ENCODE measurements at places on chromosomes 4 and X.

DNA sequence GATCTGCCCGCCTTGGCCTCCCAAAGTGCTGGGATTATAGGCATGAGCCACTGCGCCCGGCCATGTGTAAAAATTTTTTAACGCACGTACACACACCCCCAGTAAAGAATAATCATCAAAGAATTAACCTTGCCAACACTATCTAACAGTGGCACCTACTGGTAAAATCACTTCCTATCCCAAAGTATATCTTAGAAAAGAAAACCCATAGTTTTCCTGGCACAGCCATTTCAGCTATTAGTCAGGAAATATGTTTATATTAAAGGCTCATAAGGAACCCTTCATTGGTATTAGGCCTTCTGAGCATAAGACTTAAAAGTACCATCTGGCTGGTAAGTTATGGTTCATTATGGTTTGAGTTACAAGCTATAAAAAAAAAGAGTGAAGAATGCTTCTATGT, 14.1 kb downstream of the S100G start:
- peak; percentile 37 for DNase-seq

GRCh38 chr4:6720202-6720699, 4.3 kb downstream of the BLOC1S4 start:
- DNase-seq = peak; percentile 78

GRCh38 chr4:181566490-181566889, 676.7 kb upstream of the TENM3 start:
- DNase-seq = peak; percentile 74

DNA sequence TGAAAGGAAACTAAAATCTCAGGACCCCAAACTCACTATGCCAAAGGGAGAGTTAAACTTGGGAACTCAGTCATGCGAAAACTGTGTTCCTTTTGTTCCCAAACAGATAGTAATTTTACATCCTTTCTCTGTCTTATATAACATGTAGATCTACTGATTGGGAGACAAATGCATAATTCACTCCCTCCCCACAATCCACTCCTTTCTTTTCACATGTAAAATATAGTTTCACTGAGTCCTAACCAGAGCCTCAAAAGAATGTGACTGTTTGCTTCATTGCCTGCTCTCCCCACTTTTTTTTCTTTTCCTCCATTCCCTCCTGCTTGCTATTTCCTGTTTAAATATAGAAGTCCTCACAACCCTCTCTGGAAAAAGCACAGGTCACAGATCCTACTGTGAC, 699.3 kb upstream of the ADGRL3 start:
- peak; percentile 9 for DNase-seq

DNA sequence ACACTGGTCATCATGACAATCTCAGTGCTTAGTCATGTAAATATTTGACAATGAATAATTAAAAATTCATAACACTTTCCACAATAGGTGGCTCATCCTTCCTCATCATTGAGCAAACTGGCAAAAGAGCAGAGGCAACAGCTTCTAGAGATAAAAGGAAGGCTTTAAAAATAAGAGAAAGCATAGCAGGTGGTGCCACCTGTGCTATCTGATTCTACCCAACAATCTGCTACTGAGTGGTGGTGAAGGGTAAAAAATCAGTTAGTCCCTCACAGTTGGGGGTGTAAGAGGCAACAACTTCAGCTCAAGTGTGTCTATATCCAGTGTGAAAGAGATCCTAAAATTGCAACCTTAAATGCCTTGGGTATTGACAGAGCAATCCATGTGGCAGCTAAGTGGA, 280.1 kb upstream of the PPARGC1A start:
- no peak for DNase-seq

DNA sequence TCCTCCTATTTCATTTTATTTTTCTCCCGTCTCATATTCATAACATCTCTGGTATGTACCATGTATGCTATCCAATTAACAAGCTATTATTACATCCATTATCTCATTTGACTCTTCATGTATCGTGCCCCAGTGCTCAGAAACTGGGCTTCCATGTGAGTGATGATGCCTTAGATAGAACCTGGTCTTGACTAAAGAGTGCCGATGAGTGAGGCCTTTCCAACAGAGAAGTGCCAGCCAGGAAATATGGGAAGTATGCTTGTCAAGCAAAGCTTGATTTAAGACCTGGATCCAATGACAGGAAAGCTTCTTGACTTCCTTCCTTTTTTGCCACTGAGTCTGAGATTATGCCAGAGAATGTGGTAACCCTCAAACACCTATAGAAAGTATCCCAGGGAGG, 371.7 kb upstream of the FGF13 start:
- DNase-seq = no peak

GRCh38 chr4:95198961-95199360, 349.8 kb downstream of the UNC5C start:
- DNase-seq = no peak

- no peak for DNase-seq
Observed at GRCh38 chrX:54063361-54063760, 19.1 kb upstream of the PHF8 start.

DNA sequence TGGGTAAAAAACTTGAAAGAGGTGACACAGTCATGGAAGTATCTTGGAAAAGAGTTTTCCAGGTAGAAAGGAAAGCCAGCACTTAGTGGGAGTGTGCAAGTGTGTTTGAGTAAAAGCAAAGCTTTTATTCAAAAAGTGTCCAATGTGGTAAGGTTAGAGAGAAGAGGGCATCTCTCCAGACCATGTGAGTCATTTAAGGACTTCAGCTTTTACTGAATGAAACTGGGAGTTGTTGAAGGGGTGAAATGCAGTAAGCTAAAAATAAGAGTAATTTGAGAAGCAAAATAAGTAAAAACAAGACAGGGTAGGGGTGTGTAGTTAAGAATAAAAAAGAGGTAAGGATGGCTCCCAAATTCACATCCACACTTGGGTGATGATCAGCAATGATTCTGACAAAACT, 238.9 kb downstream of the SLC7A11 start:
- DNase-seq = peak; percentile 32

DNA sequence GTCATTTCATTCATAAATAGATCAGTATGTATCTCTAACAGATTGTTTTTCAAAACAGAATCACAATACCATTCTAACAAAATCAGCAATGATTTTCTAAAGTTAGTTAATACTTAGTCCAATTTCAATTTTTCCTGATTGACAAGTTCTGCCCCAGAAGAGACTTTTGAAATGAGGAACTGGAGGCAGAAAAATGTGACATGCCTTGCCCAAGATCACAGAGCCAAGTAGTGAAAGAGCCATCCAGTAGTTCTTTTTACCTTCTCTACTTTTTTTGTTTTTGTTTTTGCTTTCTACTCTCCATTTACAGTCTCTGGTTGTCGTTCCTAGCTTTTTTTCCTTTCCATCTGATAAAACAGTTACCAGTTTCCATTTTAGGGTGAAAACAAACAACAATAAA, 129.3 kb upstream of the TMEM164 start:
- no peak for DNase-seq

GRCh38 chr4:3423406-3423805, 18.4 kb upstream of the HGFAC start:
- no peak for DNase-seq

GRCh38 chr4:2222838-2223237, 19.1 kb downstream of the HAUS3 start:
- DNase-seq = no peak

- DNase-seq = peak; percentile 63
Observed at GRCh38 chrX:45697591-45697990, 496.9 kb upstream of the DIPK2B start.

DNA sequence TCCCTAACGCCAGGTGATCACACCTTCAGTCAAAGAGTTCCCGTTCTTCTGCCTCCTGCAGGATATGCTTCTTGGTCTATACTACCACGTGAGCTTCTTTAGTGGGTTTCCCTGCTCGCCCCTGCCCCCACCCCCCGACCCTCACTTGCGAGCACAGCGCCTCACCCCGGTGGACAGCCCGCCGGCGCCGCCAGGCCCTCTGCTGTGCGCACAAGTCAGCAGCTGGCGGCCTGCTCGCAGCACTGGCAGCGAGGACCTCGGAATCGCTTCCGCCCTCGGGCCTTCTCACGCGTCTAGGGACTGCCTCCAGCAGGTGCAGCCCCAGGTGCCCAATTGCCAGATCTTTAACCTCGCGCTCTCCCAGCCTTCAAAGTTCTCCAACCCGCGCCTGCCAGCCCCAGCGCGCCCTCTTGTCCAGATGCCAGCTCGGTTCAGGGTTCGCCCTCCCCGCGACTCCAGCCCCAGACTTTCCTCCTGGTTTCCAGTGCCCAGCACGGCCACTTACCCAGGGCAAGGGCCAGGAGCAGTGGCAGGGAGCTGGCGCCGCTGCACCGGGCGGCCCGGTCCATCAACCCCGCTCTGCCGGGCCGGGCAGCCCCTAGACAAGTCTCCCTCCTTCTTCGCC, 454 bp downstream of the BTC start:
- peak; percentile 22 for DNase-seq

DNA sequence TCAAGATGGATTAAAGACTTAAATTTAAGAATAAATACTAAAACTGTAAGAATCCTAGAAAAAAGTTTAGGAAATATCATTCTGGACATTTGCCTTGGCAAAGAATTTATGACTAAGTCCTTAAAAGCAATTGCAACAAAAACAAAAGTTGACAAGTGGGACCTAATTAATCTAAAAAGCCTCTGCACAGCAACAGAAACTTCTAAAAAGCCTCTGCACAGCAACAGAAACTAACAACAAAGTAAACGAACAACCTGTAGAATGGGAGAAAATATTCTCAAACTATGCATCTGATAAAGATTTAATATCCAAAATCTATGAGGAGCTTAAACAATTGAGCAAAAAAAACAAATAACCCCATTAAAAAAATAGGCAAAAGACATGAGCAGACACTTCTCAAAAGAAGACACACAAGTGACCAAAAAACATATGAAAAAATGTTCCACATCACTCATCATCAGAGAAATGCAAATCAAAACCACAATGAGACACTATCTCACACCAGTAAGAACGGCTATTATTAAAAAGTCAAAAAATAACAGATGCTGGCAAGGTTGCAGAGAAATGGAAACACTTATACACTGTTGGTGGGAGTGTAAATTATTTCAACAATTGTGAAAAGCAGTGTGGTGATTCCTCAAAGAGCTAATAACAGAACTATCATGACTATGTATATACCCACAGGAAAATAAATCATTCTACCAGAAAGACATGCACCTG, 5.5 kb upstream of the OPRPN start:
- no peak for DNase-seq

- no peak for DNase-seq
Observed at GRCh38 chr4:3471886-3472285, 8.8 kb downstream of the DOK7 start.

- DNase-seq = no peak
Observed at GRCh38 chrX:110836982-110837381, 41.4 kb upstream of the CHRDL1 start.

DNA sequence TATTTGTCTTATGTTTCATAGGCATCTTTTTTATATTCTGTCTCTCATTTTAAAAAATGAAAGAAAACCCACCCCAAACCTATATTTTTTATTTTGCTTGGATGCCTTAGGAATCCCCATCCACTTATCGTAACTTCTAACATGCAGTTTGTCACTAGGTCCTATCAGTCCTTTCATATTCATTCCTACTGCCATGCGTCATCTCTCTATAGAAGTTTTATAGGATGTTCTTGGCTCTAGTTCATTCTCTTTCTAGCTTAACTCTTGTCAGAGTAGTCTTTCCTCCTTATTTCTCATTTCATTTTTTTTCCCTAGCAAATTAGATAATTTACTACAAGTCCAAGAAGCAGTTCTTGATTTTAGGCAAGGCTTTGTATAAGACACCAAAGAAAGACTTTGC, 92.7 kb downstream of the LARP1B start:
- DNase-seq = no peak

- no peak for DNase-seq
Observed at GRCh38 chrX:17028356-17028755, 81.9 kb downstream of the REPS2 start.

- no peak for DNase-seq
Observed at GRCh38 chr4:30989508-30989907, 269.3 kb downstream of the PCDH7 start.

- DNase-seq = peak; percentile 65
Observed at GRCh38 chr4:66688674-66689073, 856.6 kb downstream of the CENPC start.

DNA sequence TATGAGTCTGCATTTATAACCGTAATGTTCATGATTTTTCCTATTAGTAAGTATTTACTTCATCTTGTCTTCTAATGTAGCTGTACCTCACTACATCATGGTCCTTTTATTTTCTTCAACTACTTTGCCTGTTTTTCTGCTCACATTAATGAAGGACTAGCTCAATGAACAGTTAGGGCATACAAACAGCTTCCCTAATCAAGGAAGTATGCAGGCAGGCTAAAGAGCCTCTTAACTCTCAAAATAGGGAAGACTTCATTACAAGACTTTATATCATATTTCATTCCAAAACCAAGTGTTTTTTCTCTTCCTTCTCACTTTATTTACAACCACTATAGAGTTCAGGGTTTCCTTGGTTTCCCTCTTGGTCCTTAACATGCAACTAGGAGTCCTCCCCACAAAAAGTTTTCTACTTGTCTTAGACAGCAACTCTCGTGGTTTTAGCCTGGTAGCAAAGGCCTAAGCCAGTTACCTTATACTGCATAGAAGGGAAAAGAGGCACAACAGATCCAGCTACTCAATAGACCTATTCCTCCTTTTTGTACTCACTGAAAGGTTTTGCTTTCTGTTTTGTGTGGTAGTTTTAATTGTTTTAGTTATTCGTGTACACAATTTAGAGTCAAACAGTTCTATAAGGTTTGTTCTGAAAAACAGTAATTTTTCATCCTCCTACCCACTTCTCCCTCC, 40.8 kb downstream of the SMIM14 start:
- no peak for DNase-seq

GRCh38 chrX:151100799-151101198, 75.6 kb upstream of the GPR50 start:
- DNase-seq = no peak

DNA sequence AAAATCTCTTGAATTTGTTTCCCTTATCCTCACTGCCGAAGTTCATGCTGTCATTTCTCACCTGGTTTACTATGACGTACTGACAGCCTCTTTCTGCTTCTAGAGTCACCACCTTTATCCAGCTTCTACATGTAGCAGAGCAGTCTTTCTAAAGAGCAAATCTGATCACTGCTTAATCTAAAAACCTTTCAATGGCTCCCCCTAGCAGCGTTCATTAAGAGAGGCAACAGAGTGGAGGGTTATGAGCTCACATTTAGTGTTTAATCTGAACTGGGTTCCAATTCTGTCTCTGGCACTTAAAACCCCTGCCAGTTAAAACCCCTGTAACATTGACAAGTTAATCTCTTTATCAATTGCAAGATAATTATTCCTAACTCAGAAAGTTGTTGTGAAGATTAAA, 4.4 kb downstream of the RBPJ start:
- peak; percentile 76 for DNase-seq

DNA sequence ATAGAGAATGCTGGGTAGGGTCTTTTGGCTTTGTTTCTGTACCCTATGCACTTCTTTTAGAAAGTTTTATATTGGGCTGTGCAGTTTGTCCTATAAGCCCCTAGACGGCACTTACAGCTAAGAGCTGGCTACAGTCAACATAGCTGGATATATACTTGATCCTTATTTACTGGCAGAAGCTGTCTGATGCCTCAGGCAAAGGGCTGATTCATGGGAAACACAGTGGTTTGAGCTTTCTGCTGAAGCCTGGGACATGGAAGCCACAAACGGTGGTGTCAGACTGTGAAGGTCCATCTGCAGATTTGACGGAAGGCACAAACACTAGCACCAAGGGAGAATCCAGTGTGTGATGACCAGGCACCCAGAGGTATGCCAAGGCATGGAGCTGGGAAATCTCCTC, 608.4 kb downstream of the ANKRD50 start:
- DNase-seq = no peak

GRCh38 chr4:71188156-71188640, 150.6 kb upstream of the SLC4A4 start:
- DNase-seq = no peak

GRCh38 chr4:76904646-76905190, 6.8 kb upstream of the SOWAHB start:
- no peak for DNase-seq

All from choroid plexus epithelial cell (primary cell).